ENCODE measurements at places on chromosomes 12 and 14.

- no peak for DNase-seq
These were observed 3.7 kb upstream of the MAPKAPK5 start for GRCh38 chr12:111838353-111838752.

- peak; percentile 97 for DNase-seq
These were observed 74.9 kb downstream of the CRADD start for GRCh38 chr12:93751864-93752610.

GRCh38 chr12:13199592-13199991, 3.1 kb downstream of the EMP1 start:
- no peak for DNase-seq

GRCh38 chr12:120680165-120680738, 6.7 kb upstream of the MLEC start:
- DNase-seq, result no peak

- peak; percentile 82 for DNase-seq
These were observed 117.7 kb upstream of the NCOR2 start for GRCh38 chr12:124684971-124685688.

GRCh38 chr14:22412926-22413411, 176.1 kb downstream of the DAD1 start:
- no peak for DNase-seq

DNA sequence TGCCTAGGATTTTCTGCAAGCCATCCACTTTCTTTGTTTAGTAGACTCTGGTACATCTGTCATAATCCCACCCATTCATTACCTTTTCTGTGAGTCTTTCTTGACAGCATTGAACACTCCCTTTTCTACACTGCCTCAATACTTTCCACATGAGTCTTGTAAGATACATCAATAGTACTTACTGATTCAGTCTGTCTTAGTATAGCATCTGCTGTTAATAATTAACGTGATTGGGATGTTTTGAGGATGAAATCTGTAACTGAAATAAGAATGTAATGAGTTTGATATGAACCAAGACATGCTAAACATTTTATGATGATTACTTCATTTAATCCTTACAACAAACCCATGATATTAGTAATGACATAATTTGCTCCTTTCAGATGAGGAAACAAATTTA, 196.2 kb upstream of the FOXG1 start:
- DNase-seq, result no peak

DNA sequence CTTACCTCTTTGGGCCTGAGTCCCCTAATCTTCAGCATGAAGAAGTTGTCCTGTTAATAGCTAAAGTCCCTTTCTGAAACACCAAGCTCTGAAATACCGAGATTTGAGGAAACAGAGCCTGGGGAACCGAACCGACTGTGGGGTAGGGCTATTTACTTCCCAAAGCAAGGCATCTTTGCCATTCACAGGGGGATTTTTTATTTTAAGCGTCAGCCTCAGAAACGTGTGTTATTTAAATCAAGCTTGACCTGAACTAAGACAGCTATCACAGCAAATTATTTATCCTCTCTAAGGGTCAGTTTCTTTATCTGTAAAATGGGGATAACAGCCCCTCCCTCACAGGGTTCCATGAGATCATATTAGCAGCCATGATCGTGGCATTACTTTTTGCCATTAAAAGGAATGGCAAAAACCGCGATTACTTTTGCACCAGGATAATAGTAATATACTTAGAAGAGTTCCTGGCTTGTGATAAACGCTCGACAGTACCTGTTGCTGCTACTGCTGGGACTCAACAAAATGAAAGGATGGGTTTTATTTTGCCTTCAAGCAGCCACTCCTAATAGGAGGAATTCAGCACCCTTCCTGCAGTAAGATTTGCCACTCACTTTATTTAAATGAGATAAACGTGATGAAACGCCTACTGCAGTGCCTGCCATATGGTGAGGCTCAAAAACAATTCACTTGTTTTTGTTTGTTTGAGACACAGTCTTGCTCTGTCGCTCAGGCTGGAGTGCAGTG, 1.3 kb upstream of the CORO1C start:
- no peak for DNase-seq

Data from EH (cell line).